ENCODE measurements at places on chromosomes 6 and 20.

GRCh38 chr6:139271056-139271455 is 20.7 kb downstream of the TXLNB start:
- DNase-seq, result no peak

GRCh38 chr20:63573647-63574131 is 350 bp downstream of the HELZ2 start:
- DNase-seq, result no peak

DNA sequence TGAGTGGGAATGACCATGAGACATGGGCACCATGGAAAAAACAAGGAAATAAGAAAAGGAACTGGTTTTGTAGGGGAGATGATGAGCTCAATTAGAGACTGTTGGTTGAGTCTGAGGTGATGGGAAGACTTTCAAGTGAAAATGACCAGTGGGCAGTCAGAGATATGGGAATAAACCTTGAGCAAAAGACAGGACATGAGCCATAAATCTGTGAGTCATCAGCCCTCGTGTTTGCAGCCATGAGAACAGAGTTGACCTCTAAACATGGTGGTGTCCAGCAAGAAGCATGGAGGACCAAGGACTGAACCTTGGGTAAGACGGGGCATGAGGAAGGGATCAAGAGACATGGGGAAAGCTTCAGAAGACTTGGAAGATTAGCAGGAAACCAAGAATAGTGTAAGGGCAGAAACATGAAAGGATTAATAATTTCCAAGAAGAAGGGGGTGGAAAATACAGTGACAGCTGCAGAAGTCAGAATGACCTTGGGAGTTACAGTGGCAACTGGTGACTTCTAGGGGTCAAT is 280.6 kb upstream of the PRDM1 start:
- DNase-seq, result no peak

GRCh38 chr20:41047975-41048305 is 19.3 kb downstream of the TOP1 start:
- no peak for DNase-seq

DNA sequence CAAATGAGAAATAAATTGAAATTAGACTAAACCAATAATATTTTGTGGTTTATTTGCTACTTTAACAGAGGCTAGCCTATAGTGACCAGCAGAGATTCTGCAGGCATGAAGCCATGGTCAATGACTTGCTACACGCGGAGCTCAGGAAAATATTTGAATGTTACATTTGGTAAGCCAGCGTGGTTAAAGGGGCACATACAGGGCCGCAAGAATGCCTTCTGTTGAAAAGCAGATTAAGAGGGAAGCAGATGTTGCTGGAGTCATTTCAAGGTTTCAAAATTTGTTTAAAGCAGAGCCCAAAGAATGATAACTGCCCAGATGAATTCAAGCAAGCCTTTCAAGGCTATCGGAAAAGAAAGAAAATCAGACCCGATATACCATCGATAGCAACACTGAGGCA is 294.3 kb upstream of the MAN1A1 start:
- DNase-seq, result no peak

- DNase-seq, result no peak
Observed at GRCh38 chr6:106197441-106197840, 111.3 kb downstream of the PRDM1 start.

- no peak for DNase-seq
Observed at GRCh38 chr6:154683756-154684523, 49.3 kb upstream of the SCAF8 start.

- no peak for DNase-seq
Observed at GRCh38 chr20:37270576-37271420, 9.2 kb upstream of the GHRH start.

- DNase-seq, result no peak
Observed at GRCh38 chr6:112272799-112273198, 18.4 kb upstream of the LAMA4 start.

- no peak for DNase-seq
Observed at GRCh38 chr6:162099685-162100084, 627.9 kb downstream of the PRKN start.

DNA sequence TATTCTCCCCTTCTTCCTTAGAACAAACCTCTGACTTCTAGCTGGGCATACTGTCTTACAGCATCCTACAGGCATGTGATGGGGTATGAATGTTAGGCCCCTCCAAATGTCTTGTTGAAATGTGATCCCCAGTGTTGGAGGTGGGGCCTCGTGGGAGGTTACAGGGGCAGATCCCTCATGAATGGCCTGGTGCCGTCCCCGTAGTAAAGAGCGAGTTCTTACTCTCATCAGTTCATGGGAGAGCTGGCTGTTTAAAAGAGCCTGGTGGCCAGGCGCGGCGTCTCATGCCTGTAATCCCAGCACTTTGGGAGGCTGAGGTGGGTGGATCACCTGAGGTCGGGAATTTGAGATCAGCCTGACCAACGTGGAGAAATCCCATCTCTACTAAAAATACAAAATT is 15.5 kb downstream of the OVOL2 start:
- no peak for DNase-seq

GRCh38 chr6:34540222-34540621 is 15.9 kb downstream of the SPDEF start:
- DNase-seq, result no peak

DNA sequence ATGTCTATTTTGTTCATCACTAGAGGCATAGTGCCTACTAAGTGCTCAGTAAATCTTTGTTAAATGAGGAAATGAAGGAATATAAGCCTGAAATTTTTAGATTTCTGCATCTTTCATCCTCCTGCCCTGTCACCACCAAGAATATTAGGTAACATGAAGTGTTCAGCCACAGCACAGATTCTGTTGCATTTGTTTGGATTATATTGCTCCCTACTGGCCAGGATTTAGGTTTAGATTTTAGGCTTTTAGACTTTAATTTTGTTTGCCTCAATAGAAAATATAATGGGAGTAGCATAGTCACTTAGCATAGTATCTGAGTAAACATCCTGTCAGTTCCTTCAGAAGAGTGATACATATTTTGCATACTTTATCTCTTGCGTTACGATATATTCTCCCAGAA is 14.2 kb downstream of the FARS2 start:
- no peak for DNase-seq

DNA sequence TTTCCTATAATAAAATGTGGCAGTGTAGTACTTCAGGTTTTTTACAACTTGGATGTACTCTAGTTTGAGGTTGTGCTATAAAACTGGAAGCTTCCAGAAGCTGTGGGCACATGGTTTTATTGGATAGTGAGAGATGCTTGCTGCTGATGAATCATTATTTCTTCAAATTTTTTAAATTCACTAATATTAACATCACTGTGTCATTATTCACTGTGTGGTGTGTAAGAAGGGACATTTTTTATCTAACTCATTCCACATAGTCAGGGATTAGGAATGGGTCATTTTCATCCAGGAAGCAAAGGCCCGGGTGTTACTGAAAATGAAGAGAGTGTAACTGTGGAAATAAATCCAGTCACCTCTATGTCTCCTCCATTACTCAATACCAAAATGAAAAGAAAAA is 421.0 kb downstream of the TENT5A start:
- DNase-seq, result no peak

- DNase-seq, result peak; percentile 97
Observed at GRCh38 chr20:35768731-35769664, 2.8 kb upstream of the PHF20 start.

DNA sequence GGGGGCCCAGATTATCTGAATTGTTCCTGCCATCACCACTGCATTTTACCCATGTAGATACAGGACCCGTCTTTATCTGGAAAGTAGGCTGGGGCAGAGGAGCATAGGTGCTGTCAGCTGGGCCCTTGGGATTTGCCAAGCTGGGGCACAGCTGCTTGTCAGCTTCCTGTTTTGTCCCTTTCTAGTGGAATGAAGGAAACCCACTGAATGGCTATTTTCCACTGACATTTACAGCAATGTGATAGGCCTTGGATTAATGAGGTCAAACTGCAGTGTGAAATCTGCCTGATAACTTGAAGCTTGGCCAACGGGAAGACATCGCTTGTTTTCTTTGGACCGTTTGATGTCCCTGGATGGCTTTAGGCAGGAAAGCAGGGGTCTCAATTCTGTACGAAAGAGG is 6.7 kb downstream of the PPP1R16B start:
- DNase-seq, result no peak

DNA sequence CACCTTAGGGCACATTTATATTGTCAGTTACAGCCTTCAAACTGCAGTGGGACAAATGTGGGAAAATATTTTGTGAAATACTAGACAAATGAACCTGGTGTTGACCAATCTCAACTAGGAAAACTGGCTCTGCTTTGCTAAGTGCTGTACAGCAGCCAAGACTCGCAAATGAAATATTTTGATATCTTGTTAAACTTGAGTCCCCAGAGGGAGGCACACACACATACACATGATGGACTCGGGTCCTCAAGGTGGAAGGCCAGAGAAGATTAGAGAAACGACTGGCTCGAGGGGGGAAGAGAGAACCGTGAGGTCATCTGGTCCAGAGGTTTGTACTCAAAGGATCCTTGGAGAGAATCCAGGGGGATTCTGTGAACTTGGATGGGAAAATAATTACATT is 67.3 kb upstream of the JAG1 start:
- no peak for DNase-seq

- no peak for DNase-seq
Observed at GRCh38 chr6:167750956-167751358, 75.8 kb upstream of the AFDN start.

GRCh38 chr6:152130441-152130840 is 323.0 kb downstream of the ESR1 start:
- no peak for DNase-seq

DNA sequence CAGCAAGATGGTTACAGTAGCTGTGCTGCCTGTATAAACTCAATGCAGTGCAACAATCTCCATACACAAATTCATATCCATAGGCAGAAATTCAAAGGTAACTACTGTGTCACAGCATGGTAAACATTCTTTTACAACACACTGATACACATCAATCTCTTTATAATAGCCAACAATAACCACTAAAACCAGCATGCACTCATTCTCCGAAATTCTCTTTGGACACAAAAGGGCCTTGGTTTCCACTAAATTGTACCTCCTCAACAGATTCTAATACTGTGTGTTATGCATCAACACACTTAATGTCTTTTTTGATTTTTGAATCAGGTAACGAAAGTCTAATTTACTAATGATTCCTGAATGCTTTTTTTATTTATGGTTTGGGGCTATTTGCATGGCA is 1323.7 kb downstream of the GRIK2 start:
- no peak for DNase-seq

GRCh38 chr6:80767808-80768207 is 661.3 kb downstream of the BCKDHB start:
- DNase-seq, result no peak

DNA sequence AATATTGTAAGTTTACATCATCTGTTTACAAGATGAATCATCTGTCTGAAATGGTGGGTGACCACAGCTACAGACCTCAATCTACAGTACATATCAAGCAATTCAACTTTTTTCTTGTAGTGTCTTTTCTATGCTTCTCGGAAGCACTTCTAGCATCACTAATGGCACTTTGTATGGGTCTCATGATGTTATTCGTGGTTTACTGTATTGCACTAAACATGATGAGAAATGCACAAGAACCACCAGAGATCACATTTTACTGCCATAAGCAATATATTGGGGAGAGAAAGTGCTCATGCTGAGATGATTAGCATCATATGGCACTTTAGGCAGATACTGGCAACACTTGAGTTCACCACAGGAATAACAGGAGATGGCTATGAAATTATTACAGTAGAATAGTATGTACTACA is 15.4 kb upstream of the BTBD3 start:
- no peak for DNase-seq

DNA sequence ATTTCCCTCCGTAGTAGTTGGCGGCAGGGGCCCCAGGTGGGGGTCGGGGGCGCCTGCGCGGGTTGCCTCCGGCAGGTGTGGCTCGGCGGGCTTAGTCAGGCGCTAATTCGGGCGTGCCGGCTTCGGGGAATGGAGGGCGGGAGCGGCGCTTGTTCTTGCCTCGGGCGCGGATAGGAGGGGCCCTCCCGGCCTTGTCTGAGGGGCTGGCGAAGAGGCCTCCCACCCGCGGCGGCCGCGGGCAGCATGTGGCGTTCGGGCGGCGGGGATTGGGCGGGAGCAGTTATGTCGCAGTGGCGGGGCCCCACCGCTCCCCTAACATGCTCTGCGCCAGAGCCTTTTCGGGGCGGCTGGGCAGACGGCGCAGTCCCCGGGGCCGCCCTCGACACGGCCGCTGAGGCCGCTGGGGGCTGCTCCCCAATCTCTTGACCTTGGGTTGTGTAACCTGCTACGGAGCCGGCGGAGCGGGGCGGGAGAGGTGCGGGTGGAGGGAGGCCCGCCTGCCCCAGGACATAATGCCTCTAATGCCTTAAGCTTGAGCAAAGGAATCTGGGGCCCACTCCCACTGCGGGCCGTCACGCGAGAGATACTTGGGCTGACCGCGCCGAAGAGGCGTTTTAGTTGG is 1.1 kb downstream of the AMD1 start:
- peak; percentile 91 for DNase-seq

DNA sequence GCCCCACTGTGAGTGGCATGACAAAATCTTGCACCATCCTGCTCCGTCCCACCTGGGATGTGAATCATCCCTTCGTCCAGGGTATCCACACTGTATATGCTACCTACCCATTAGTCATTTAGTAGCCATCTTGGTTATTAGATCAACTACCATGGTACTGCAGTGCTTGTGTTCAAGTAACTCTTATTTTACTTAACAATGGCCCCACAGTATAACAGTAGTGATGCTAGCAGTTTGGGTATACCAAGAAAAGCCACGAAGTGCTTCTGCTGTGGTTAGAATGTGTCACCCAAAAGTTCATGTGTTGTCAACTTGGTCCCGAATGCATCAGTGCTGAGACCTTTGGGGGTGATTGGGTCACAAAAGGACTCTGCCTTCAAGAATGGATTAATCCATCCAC is 11.7 kb downstream of the OSER1 start:
- no peak for DNase-seq

GRCh38 chr6:163748886-163749285 is 334.4 kb downstream of the QKI start:
- no peak for DNase-seq

- DNase-seq, result no peak
Observed at GRCh38 chr6:116840091-116840490, 11.2 kb upstream of the GPRC6A start.

DNA sequence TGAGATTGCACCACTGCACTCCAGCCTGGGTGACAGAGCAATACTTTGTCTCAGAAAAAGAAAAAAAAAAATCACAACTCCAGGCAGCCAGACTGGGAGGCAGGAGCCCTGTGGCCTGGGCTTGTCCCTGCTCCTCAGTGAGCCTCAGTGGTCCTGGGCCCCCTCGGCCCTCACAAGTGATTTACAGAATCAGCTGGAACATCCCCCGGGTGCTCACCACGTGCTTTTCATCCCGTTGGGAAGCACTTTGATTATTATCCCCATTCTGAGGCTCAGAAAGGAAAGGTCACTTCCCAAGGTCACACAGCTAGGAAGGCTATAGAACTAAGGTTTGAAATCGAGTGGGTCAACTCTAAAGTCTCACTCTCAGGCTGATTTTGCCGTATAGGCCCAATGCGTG is 43.1 kb upstream of the TLDC2 start:
- DNase-seq, result no peak

- no peak for DNase-seq
Observed at GRCh38 chr20:3248993-3249347, 10.0 kb upstream of the SLC4A11 start.

GRCh38 chr6:46808806-46809205 is 15.6 kb downstream of the MEP1A start:
- no peak for DNase-seq
